ENCODE measurements at places on chromosomes 16 and 17.
A peak's percentile ranks its signal among the peaks of the same experiment; 100 is the strongest.

DNA sequence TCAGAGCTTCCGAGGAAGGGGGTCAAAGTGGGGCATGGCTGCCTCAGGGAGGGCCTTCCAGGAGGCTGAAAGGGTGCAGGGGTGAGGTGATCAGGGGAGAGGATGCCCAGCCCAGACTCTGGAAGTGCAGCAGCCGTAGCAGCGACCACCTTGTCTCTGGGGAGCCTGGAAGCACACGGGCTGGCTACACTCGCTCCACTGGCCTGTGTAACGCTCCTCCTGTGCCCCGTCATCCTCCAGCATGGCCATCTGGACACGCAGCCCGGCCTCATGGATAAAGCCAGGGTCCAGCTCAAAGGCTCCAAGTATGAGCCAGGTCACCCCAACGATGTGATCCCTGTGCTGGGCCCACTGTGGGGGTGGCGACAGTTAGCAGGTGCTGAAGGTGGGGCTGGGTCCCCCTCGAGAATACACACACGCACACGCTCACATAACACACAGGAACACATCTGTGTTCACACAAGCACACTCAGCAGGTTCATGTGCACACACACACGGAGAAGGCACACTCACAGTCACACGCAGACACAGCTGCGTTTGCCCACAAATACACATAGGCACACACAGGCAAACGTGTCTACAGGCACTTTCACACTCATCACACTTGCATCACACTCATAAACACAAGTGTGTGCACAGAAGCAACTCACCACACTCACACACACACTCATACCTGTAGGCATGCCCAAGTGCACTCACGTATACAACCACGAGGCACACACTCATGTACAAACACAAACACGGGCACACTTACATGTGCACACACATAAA lies 19.3 kb downstream of the POLR3K start:
- DNase-seq = no peak

DNA sequence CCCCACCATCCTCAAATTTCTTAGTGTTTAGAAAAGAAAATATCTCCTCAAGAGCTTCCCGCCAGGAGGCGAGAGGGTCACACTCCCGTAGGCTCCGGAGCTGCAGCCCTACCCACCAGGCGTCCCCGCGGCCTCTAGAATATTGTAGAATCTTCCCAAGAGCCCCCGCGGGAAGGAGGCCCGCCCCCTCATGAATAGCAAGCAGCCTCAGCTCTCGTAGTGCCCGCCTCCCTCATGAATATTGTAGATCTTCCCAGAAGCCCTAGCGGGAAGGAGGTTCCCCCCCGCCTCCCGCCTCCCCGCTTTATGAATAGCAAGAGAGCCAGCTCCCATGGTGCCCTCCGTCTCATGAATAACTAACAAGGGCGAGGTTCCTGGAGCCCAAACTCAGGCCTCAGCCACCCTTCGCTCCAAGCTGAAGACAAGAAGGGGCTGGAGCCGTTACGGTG lies at the start of gene FBXO47:
Gene FBXO47, minus strand, starts transcription at position 114 of the 449 bp plus-strand sequence. CDS start 4,378 bp downstream, outside the sequence.
- DNase-seq = peak; percentile 69

GRCh38 chr16:11639008-11639562 lies 29.2 kb upstream of the SNN start:
- no peak for DNase-seq

DNA sequence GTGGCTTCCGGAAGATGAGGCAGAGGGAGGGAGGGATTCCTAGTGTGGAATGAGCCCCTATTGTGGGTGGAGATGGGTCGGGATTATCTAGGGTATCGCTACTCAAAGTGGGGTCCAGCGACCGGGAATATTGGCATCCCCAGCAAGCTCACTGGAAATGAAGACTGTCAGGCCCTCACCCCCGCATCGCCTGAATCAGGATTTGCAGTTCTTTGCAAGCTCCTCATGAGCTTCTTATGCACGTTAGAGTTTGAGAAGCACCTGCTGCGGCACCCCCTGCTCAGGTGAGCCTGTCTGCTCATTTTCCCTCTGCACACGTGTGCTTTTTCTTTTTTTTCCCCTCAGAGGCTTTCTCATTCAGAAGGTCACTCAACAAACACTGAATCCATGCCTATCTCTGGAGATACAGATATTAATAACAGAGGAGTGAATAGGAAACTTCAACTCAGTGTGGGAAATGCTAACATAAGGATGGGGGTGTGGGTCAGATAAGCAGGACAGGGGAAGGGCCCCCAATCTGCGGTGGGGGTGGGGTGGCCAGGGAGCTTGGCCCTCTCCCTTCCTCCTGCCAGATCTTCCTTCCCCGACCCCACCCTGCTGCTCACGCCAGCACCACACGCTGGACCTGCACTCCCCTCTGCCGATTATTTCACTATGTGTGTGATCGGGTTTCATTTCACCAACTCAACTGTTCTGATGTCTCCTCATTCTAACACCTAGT lies 67.7 kb upstream of the NFAT5 start:
- no peak for DNase-seq

GRCh38 chr17:74957935-74958740 lies 14.4 kb downstream of the HID1 start:
- peak; percentile 60 for DNase-seq

DNA sequence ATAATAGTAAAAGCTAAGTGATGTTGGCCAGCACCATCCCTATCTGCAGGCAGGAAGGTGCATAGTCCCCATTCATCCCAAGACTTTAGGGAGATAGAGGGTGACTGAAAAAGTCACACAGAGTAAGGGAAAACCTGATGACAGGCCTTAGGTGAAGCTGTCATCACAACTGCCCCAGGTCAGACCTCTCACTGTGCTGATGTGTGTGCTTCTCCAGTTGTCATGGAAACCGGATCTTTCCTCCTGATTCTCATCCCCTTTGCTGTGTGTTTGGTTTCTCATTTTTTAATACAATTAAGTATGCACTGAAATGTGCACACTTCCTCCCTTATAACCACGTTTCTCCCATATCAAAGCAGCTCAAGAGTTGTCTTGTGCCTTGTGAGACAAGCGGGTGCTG lies 135.1 kb upstream of the ANKFN1 start:
- DNase-seq = no peak
